A549 treated with ZK216348 at 1 μM for 4 hours (cell line): ENCODE measurements at places on chromosomes 5 and 9. TPM values are rescaled to one million over a fixed set of nuclear protein-coding genes. Genes with fewer than 3 reads are reported as not detected.

Gene CCDC152
- total RNA-seq: not detected in 5 replicates

Gene CD14
- 3.0 to 5.1 TPM (median 4.5 TPM) in 5 replicates for total RNA-seq

Gene ZNF883
- 0.81 to 0.97 TPM (median 0.92 TPM) in 5 replicates for total RNA-seq

Gene PCDHA12
- total RNA-seq: 2.1 to 3.6 TPM (median 2.7 TPM) in 5 replicates

Gene LIX1
- not detected in 5 replicates for total RNA-seq

Gene TEX48
- total RNA-seq: not detected in 5 replicates

Gene CCDC192
- total RNA-seq: not detected in 5 replicates

Gene SMC2
- total RNA-seq: 16.0 to 31.3 TPM (median 23.7 TPM) in 5 replicates

Gene ANKRD31
- 0.05 to 0.08 TPM (median 0.06 TPM) in 5 replicates for total RNA-seq

Gene TLE1
- 79.7 to 94.0 TPM (median 81.8 TPM) in 5 replicates for total RNA-seq

Gene AMBP
- 6.1 to 9.0 TPM (median 6.5 TPM) in 5 replicates for total RNA-seq

Gene PNPLA7
- 0.28 to 1.2 TPM (median 1.1 TPM) in 5 replicates for total RNA-seq

Gene C5orf46
- total RNA-seq: 0.29 TPM in 1 of 5 replicates, not detected in the others

Gene ADRB2
- 0.53 to 1.2 TPM (median 0.73 TPM) in 5 replicates for total RNA-seq

Gene GDNF
- total RNA-seq: not detected in 5 replicates

Gene CDK5RAP2
- 29.8 to 32.5 TPM (median 30.8 TPM) in 5 replicates for total RNA-seq

Gene CDH9
- not detected in 5 replicates for total RNA-seq

Gene DOLPP1
- total RNA-seq: 15.8 to 21.8 TPM (median 20.2 TPM) in 5 replicates

Gene CMBL
- total RNA-seq: 20.1 to 24.5 TPM (median 22.2 TPM) in 5 replicates

Gene GPX8
- 27.0 to 41.5 TPM (median 36.1 TPM) in 5 replicates for total RNA-seq

Gene ZNF300
- 2.4 to 3.8 TPM (median 2.5 TPM) in 5 replicates for total RNA-seq

Gene OXCT1
- total RNA-seq: 2.4 to 4.9 TPM (median 2.6 TPM) in 5 replicates

Gene FOXD4L4
- 0.08 to 0.13 TPM (median 0.13 TPM) in 3 of 5 replicates, not detected in the others for total RNA-seq

Gene BSPRY
- 0.06 to 0.10 TPM in 2 of 5 replicates, not detected in the others for total RNA-seq
